SK-N-SH treated with all-trans-retinoic acid at 6 μM for 48 hours (cell line): ENCODE measurements at places on chromosomes 4 and X.

GRCh38 chrX:7147413-7147977 is at the start of gene STS:
Gene STS, plus strand, starts transcription at chrX:7147712. Its CDS starts 105,488 bp downstream, at chrX:7253200.
- ATAC-seq = peak; percentile 55

DNA sequence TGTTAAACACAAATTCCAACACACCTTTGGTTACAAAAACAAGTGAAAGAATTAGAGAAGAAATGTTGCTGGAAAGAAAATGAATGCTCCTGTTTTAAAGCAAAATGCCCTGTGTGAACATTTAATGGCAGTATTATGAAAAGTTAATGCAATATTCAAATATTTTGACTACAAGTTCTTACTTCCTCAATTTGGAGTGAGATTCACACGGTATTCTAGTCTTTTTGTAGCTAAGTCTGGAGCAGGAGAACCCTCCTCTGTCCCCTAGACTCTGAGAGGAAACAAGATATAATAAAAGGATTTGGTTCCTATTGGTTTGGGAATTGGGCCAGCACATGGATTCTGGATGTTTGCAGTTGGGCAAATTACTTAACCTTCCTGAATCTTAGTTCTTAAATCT is 12.7 kb downstream of the MAD2L1 start:
- ATAC-seq = no peak

DNA sequence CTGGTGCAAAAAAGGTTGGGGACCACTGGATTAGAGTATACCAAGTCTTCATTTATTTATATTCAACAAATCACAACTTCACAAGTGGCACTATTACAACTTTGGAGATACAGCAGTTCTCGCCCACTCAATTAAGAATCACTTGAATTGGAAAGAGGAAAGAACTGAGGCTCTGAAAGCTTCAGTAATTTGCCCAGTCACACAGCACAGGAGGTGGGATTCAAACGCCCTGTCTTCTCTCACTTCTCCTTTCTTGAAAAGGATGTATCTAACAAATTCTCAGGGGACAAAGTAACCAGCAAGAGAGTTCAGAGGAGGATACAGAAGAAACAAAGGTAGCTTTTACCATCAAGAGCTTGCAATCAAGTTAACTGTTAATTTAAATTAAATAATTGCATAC is 12.4 kb downstream of the SMIM14 start:
- ATAC-seq = no peak

GRCh38 chr4:85701861-85702321 is 226.9 kb downstream of the ARHGAP24 start:
- ATAC-seq = no peak

DNA sequence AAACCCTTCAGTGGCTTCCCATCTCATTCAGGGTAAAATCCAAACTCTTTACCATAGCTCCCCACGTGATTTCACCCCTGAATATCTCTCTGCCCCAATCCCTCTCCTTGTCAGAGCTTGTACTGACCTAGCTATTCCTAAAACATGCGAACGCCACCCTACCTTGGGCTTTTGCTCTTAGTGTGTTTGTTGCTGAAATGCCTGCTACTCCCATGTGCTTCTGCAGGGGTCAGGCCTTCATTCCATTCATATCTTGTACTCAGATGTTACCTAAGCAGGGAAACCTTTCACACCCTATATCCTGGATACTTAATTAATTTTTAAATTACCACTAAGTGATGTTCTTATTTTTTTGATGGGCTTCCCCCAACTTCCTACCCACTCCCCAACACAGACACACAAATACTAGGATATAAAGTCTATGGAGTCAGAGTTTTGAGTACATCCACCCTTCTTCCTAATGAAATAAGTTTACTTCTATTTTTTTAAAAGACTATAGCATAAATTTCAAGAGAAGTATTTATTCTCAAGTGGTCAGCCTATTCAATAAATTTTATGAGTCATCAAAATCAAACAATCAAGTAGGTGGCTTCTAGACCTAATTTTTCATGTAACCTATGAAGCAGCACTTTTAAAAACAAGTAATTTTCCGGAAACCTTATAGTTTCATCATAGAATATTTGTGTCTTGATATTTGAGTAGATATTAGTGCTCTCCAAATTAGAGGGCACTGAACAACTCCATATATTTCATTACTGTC is 189.4 kb downstream of the RAPGEF2 start:
- no peak for ATAC-seq

GRCh38 chr4:128232719-128233118 is 54.9 kb downstream of the PGRMC2 start:
- ATAC-seq = no peak

DNA sequence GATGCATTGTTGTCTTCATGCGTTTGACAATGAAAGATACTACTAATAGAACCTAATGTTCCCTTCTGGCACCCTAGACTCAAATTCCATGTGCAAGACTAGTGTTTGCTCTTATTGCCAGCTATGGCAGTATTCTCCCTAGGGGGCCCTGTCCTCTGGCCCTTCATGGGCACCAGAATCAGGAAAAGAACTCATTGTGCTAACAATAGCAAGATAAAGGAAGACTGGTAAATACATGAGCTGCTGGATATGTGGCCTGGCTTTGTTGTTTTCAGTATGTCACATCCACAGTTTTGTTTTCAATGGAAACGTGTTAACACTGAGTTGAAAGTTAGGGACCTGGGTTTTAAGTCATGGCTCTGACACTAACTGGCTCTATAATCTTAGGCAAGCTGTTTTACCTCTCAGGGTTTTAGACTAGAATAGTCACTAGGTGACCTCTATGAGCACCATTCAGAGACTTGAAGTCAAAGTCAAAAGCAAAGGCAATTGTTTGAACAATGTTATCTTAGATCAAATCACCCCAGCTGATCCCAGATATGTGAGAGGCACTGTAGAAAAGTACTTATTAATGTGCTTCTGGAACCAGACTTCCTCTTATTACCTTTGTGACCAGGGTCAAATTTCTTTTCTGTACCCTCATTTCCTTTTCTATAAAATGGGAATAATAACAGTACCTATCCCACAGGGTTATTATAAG is 253.7 kb upstream of the DIAPH2 start:
- no peak for ATAC-seq
